Immature natural killer cell (primary cell): ENCODE measurements at places on chromosomes 3 and 15. TPM values are rescaled to one million over a fixed set of nuclear protein-coding genes. Genes with fewer than 3 reads are reported as not detected.

The PLSCR2 gene
- not detected for polyA plus RNA-seq

The ZNF501 gene
- 3.3 TPM for polyA plus RNA-seq

The LRRC34 gene
- 0.30 TPM for polyA plus RNA-seq

The ERC2 gene
- not detected for polyA plus RNA-seq

GRCh38 chr15:69994429-69995205 lies 103.1 kb downstream of the TLE3 start:
- H3K36me3 ChIP-seq = no peaks in the 10 kb centered on the region
- peaks cover 5% of the 10 kb centered on the region for H3K27me3 ChIP-seq
- no peaks in the 10 kb centered on the region for H3K4me1 ChIP-seq
- H3K4me3 ChIP-seq = no peak overlapping the region
- H3K27ac ChIP-seq = no peak overlapping the region
- no peak for DNase-seq

DNA sequence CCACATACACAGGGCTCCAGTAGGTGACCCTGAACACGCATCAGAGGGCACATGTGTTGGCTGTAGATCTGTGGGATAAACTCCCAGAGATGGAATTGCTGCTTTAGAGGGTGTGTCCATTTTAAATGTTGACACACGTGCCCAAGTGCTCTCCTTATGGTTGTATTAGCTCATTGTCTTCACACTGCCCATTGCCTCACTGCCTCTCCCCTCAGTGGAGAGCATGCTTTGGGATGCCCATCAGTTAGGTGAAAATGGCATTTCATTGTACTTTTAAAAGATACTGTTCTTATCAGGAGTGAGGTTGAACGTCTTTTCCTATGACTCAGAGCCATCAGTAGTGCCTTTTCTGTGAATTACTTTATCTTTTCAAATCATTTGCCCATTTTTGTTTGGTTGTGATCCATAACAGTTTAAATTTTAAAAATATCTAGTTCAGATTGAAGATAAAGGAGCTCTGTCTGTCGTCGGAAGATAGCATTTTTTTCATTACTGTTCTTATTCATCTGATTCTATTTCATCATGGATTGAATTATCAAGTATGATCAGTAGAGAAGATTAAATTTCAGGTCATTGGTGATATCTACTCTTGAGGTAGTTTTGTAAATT lies 120.7 kb downstream of the CHDH start:
- peaks cover 4% of the 10 kb centered on the region for H3K27me3 ChIP-seq
- no peak overlapping the region for H3K27ac ChIP-seq
- no peak overlapping the region for H3K4me3 ChIP-seq
- H3K36me3 ChIP-seq = no peaks in the 10 kb centered on the region
- no peak for DNase-seq

DNA sequence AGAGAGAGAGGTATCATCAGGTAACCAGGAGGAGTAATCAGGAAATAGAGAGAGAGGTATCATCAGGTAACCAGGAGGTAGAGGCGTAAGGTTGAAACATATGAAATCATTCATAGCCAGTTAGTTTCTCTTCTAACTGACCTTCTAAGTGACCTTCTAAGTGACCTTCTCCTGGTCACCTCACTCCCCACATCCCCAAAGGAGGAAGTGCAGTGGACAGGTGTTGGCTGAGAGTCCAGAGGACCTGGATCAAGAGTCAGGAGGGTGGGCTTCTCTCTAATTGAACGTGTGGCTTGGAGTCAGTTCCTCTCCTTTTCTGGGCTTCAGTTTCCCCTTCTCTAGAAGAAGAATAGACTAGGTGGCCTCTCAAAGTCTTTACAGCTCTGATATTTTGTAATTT lies 121.3 kb upstream of the DLG1 start:
- H3K4me3 ChIP-seq = no peak overlapping the region
- no peak overlapping the region for H3K27ac ChIP-seq
- peaks cover 5% of the 10 kb centered on the region for H3K27me3 ChIP-seq

DNA sequence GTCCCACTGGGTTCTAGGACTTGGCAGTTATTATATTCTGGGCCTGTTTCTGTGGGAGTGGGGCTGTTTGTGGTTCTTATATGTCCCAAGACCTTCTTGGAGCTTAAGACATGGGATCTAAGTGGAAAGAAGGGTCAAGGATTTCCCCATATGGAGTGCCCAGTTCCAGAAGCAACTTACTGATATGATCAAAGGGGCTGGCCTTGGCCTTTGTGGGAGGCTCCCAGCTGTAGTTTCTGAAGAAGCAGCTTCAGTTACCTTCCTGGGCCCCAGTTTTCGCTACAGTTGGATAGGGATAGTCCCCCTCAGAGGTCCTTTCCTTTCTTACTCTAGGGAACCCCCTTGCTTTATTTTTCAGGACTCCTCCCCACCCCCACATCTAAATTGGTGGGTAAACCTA lies 56.0 kb downstream of the RAB11A start:
- no peak overlapping the region for H3K4me3 ChIP-seq
- H3K27me3 ChIP-seq = no peaks in the 10 kb centered on the region
- peaks cover 4% of the 10 kb centered on the region for H3K36me3 ChIP-seq
- no peak overlapping the region for H3K27ac ChIP-seq
- no peaks in the 10 kb centered on the region for H3K4me1 ChIP-seq
- no peak for DNase-seq

GRCh38 chr3:4147556-4148118 lies 155.5 kb upstream of the SETMAR start:
- no peak overlapping the region for H3K27ac ChIP-seq
- no peaks in the 10 kb centered on the region for H3K27me3 ChIP-seq
- no peak overlapping the region for H3K4me3 ChIP-seq
- no peak for DNase-seq
- peaks cover 4% of the 10 kb centered on the region for H3K36me3 ChIP-seq

DNA sequence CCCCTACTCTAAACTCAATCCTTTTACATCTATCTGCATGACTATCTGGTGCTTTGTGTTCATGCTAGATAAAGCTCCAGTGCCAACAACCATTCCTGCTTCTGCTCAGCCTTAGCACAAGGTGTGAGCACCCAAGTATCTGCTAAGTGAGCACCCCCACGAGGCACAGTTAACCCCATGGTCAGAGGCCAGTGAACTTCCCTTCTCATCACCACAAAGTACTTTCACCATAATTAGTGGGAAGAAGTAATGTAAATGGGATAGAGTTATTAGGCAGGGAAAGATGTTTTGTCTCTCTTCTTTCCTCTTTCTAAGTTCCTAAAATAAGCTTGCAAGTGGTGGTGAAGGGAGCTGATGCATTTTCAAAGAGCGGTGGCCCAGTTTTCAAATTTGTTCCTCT lies 96.4 kb downstream of the ANO10 start:
- peaks cover 1% of the 10 kb centered on the region for H3K27me3 ChIP-seq
- peaks cover 8% of the 10 kb centered on the region for H3K36me3 ChIP-seq
- DNase-seq = no peak

DNA sequence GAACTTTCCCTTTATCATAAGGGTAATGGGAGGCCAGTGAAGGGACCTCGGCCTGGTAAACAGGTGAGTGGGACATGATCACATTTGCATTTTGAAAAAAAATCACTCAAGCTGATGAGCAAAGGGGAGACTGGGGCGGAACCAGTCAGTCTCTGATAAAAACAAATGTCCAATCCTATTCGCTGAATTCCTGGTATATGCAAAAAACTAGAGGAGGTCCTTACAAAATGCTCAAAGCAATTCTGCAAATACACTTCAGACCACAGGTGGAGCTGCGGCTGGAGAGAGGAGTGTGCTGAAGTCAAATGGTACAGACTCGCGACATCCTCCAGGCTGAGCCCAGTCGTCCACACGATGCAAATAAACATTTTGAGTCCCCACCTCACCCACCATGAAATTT lies 166.7 kb downstream of the FOXP1 start:
- no peaks in the 10 kb centered on the region for H3K36me3 ChIP-seq
- no peak for DNase-seq
- peaks cover 3% of the 10 kb centered on the region for H3K27me3 ChIP-seq
- peaks cover 64% of the 10 kb centered on the region for H3K4me1 ChIP-seq

DNA sequence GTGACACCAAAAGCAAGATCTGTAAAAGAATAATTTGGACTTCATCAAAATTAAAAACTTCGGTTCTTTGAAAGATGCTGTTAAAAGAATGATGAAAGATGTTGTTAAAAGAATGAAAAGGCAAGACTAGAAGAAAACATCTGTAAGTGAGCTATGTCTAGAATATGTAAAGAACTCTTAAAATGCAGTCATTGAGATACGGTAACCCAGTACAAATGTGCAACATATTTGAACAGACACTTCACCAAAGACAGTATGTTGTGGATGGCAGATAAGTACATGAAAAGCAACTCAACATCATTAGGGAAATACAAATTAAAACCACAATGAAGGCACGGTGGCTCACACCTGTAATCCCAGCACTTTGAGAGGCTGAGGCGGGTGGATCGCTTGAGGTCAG lies 139.5 kb downstream of the LRIG1 start:
- no peak for DNase-seq
- peaks cover 5% of the 10 kb centered on the region for H3K4me1 ChIP-seq
- no peak overlapping the region for H3K4me3 ChIP-seq
- H3K27me3 ChIP-seq = no peaks in the 10 kb centered on the region
- no peak overlapping the region for H3K27ac ChIP-seq

DNA sequence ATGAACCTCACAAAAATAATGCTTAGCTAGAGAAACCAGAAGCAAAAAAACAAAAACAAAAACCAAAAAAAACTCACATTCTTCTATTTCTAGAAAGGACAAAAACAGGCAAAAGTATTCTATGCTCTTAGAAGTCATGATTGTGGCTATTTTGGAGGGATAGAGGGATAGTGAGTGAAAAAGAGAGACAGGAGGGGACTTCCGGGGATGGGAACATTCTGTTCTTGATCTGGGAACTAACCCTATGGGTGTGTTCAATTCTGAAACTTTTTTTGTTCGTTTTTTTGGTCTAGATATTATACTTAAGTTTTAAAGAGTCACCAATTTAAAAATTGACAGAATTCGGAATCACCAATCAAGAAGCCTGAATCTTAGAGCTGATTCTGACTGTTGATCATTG lies 120.0 kb upstream of the TPM1 start:
- H3K27me3 ChIP-seq = peaks cover 9% of the 10 kb centered on the region
- no peak overlapping the region for H3K4me3 ChIP-seq
- no peak for DNase-seq
- H3K27ac ChIP-seq = no peak overlapping the region
